ENCODE measurements at places on chromosomes 6 and 20. TPM values are rescaled to one million over a fixed set of nuclear protein-coding genes. Genes with fewer than 3 reads are reported as not detected.

- DNase-seq = no peak
Observed at GRCh38 chr6:127207591-127208120, 59.0 kb upstream of the RNF146 start.

DNA sequence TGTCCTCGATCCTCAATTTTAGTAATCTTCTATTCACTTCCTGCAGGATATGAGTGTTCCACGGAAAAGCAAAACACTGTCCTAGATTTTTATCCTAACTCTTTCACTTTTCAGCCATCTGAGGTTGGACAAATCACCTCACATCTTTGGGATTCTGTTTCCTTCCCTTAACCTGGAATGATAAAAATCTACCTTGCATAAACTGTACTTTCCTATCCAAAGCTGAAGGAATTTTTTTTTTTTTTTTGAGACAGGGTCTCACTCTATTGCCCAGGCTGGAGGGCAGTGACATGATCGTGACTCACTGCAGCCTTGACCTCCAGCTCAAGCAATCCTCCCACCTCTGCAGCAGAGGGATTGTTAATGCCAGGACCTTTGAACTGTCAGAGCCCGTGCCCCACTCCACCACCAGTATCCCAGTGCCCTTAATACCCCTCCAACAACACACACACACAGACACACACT is 20.5 kb downstream of the CAPN11 start:
- no peak for DNase-seq

DNA sequence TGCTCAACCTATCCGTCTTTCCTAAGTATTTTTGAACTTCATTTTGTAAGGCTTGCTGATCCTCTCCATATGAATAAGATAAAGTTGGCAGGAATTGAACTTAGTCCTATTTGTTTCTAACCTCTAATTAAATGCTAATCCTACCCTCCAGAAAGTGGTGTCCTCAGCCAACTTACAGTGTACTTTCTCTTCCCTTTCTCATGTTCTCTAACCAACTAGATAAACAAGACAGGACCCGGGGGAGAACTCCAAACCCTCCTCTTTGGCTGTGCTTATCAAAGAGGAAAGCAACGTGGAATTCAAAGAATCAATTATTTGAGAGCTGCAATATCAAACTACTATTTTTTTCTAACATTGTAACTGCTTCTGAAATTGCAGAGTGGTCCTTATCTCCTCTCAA is 56.5 kb upstream of the NRSN1 start:
- DNase-seq = no peak

GRCh38 chr6:163782436-163783003 is 368.0 kb downstream of the QKI start:
- no peak for DNase-seq

DNA sequence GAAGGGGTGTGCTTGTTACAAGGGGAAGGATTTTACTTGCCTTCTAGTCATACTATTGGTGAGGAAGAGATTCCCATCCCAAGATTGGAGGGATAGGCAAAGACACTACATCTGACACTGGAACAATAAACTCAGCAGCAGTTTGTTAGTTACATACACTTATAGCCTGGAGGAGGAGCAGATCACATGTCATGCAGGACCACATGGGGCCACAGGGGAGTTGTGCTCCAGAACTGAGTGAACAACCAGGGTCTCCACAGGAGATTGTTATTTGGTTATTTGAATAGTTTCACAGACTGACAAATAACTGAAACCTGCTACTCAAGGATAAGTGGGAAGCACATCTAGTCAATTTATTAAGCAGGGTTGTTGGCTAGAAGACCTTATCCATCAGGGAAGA is 559.4 kb upstream of the MANEA start:
- DNase-seq = no peak

- DNase-seq = no peak
Observed at GRCh38 chr20:48146877-48147276, 361.6 kb upstream of the SULF2 start.

DNA sequence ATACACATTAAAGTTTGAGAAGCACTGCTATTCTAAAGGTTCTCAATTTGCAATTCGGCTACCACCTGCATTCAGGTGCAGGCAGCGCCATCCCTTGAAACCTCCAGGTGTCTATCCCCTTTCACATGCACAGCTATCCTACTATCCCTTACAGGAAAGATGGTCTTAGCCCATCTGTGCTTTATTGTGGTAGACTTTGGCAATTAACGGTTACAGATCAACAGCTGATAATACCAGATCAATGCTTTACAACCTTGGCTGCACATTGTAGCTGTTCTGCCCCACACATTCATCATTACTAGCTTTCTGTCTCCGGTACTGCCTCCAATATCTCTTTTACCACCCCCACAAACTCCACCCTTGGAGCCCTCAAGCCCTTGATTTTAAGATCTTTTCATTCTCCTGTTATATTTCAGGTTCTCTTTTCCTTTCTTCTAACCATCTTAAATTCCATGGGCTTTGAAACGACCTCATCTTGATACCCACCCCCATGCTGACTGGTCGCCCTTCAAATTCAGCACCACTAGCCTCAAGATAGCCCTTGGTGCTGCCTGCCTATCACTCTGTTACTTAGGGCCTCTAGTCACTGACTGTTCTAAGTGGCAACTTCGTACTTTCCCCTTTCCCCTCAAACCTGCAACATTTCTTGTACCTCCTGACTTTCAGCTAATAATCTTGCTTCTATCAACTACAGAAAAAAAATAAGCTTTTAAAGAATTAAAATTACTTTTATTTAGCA is 50.8 kb downstream of the SPTLC3 start:
- no peak for DNase-seq

GRCh38 chr6:106339334-106340029 is 13.9 kb upstream of the ATG5 start:
- DNase-seq = peak; percentile 48

- no peak for DNase-seq
Observed at GRCh38 chr6:15950962-15951569, 177.8 kb upstream of the MYLIP start.

DNA sequence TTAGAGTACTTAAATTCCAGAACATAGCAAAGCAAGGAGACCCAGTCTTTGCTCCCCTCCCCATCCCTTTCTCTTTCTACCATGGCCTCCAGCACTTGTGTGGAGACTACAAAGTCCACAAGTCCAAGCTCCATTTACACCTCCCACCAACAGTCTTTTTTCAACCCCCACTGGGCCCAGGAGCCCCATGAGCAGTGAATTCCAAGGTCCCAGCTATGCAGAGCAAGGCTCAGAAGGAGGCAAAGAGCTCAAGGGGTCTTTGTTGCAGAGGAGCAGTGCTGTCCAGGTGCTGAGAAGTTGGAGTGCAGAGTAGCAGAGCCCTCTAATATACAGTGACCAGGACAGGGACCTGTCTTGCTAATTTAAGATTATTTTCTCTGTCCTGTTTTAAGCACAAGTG is 9.0 kb downstream of the PAK5 start:
- no peak for DNase-seq

GRCh38 chr20:19832875-19833274 is 74.8 kb downstream of the RIN2 start:
- no peak for DNase-seq

GRCh38 chr6:912871-913835 is 220.2 kb upstream of the EXOC2 start:
- DNase-seq = no peak

GRCh38 chr6:131635384-131636340 is 1.4 kb upstream of the ENPP3 start:
- no peak for DNase-seq

DNA sequence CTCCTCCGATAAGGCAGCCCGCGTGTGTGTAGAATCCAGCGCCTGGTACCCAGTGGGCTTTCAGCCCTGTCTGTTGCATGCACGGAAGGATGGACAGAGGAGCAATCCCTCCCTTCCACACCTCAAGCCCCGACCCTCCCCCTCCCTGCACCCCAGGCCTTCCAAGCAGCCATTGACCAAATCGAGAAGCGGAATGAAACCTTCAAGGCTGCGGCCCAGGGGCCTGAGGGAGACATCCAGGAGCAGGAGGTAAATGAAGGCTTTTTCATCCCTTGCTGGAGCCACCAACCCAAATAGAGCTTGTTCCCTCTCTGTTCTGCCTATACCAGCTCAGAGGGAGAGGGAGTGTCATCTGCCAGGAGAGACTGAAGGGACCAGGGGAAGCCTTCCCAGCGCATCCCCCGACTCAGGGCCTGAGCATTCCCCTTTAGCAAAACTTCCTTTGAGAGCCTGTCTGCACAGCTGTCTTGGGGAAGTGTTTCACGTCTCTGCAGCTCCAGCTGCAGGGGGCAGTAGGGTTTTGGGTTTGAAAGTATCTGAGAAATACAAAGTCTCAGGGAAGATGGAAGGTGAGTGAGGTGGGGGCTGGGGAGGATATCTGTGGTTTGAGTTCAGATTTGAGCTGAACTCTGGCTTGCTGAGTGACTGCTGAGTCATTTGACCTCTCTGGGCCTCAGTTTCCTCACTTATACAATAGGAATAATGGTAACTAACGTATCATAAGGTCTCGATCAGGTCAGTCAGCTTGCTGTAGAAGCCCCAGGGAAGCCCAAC is 16.1 kb downstream of the FGD2 start:
- no peak for DNase-seq

DNA sequence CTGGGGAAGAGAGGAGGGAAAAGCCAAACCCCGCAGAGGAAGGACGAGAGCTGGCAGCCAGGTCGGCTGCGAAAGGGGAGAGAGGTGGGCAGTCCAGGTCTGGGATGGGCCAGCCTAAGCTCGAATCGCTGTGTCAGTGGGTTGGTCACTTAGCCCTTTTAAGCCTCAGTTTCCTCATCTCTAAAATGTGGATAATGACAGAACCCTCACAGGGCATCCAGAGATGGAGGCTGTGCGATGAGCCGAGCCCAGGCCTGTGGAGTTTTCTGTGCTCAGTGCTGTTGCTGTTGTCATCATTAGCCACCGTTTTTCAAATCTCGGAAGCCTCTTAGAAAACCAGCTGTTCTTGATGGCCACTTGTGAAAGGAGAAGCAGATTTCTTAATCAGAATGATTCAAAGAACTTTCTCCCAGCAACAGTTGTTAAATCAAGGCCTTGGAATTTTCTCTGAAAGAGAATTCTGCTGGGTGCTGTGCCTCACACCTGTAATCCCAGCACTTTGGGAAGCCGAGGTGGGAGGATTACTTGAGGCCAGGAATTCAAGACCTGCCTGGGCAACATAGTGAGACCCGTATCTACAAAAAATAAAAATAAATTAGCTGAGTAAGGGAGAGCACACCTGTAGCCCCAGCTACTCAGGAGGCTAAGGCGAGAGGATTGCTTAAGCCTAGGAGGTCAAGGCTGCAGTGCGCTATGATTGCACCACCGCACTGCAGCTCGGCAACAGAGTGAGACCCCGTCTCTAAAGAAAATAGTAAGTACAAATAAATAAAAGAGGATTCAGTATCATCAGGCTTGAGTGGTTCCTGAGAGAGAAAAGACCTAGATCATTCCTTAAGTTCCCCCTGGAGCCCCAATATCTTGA is 46.3 kb upstream of the ENTPD6 start:
- DNase-seq = no peak

DNA sequence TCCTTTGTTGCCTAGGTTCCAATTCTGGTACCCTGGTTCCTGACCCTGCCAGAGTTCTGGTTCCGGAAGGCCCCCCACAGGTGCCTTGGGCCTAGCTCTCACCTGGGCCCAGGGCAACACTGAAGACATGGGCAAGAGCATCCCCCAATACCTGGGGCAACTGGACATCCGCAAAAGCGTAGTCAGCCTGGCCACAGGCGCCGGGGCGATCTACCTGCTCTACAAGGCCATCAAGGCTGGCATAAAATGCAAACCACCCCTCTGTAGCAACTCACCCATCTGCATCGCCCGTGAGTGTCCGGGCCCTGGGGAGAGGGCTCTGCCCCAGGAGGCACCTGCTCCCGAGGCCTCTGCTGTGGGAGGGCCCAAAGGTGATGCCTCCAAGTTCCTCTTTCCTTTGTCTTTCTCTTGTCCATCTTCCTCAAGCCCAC is at the start of gene ARMC12:
TSS of gene ARMC12 (plus strand) at position 51 of the 431 bp plus-strand sequence. CDS start at position 128, 77 bp downstream.
- no peak for DNase-seq

GRCh38 chr6:136158387-136158821 is 91.7 kb downstream of the MTFR2 start:
- peak; percentile 48 for DNase-seq

DNA sequence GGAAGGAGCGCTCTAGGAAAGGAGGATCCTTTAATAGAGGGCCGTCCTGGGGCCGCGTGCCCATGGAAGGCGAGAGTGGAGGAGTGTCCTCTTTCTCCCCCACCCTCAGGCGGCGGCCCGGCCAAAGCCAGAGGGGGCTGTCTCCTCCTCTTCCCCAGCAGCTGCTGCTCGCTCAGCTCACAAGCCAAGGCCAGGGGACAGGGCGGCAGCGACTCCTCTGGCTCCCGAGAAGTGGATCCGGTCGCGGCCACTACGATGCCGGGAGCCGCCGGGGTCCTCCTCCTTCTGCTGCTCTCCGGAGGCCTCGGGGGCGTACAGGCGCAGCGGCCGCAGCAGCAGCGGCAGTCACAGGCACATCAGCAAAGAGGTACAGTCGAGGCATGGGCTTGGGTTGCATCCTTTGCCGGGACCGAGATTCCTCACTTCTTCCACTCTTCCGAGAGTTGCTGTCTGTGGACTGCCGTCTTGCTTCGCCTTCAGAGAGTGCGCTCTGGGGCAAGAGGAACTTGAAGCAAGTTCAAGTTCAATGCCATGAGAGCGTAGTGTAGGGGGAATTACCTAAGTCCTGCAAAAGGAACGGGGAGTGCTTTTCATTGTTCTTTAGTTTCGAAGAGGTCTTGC is at the start of gene LAMA2:
TSS of gene LAMA2 (plus strand) at position 148 of the 621 bp plus-strand sequence. CDS start at position 256, 108 bp downstream.
- DNase-seq = peak; percentile 58

DNA sequence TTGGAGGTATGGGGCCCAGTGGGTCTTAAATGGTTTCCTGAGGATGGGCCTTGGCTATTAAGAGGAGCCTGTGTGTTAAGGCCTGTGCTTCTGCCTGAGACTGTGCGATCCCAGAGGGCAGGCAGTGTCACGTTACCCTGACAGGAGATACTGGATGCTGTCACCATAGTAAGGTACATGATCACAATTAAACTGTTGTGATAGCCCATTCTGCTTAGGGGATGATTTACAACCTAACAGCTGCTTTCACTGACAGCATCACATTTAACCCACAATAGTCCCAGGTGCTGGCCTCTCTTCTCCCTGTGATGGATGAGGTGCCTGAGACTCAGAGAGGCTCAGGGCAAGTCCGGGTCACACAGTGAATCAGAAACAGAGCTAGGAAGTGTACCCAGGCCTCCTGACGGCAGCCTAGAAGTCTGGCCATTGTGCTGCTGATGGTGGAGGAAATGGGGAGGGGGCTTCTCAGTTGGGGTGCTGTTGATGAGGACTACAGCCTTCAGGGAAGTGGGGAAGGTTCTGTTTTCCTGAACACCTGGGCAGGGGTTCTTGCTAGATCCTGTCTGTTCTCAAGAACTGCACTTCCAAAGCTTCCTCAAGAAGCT is 97.3 kb downstream of the MDGA1 start:
- no peak for DNase-seq

GRCh38 chr20:25252686-25253421 is 5.0 kb downstream of the PYGB start:
- DNase-seq = no peak

GRCh38 chr20:46751856-46752255 is 42.4 kb downstream of the SLC2A10 start:
- no peak for DNase-seq

- DNase-seq = no peak
Observed at GRCh38 chr6:6565488-6565887, 23.0 kb upstream of the LY86 start.

Gene TRERF1
- total RNA-seq = 7.7 TPM

Gene LHFPL5
- total RNA-seq = 0.69 TPM

Gene HLA-F
- total RNA-seq = 87.3 TPM

Gene CNR1
- total RNA-seq = 3.7 TPM

Gene TAAR9
- total RNA-seq = not detected

Gene BPIFB2
- total RNA-seq = 0.17 TPM

Gene RING1
- 50.9 TPM for total RNA-seq

Gene SLC32A1
- total RNA-seq = not detected

Gene MYB
- total RNA-seq = 2.0 TPM

Gene EBF4
- total RNA-seq = 12.7 TPM

Gene GGTLC1
- total RNA-seq = 0.40 TPM

Gene SLC2A10
- 21.8 TPM for total RNA-seq

Gene DCDC2
- total RNA-seq = 33.8 TPM

Gene DPPA5
- total RNA-seq = not detected

Gene KIAA1586
- total RNA-seq = 8.2 TPM

All from mucosa of gallbladder (tissue), 1 donor.